GM23248 (cell line): ENCODE measurements at places on chromosomes 12 and 14. TPM values are rescaled to one million over a fixed set of nuclear protein-coding genes. Genes with fewer than 3 reads are reported as not detected.

DNA sequence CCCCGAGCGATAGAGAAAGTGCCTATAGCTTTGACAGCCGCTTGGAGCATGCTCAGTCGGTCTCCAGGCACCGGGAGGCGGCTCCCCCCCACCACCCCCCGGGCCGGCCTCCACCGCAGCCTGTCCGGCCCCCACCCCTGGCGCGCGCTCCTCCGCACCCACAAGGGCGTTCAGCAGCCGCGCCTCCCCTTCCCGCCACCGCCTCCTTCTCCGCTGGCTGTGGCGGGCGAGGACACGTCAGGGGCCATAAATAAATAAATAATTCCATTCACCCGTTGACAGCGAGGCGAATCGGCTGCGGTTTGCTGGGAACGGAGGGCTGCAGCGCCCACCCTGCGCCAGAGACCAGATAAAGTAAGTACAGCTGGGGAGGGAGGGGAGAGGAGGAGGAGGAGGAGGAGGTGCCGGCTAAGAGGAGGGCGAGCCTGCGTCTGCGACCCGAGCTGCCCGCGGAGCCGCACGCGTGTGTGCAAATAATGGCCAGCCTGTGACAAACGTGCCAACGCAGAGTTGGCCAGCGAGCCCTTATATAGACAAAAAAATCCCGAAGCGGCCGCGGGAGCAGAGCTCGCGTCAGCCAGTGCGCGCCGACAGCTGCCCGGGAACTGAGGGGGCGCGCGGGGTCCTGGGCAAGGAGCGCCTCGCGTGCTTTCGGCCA lies at the start of gene SLC16A7:
Gene SLC16A7 (plus strand): TSS at position 147 of the 658 bp plus-strand sequence. CDS start 108,773 bp downstream, outside the sequence.
- peak; percentile 93 for DNase-seq

The ENDOU gene
- polyA plus RNA-seq, result 0.10 TPM in 1 of 2 replicates, not detected in the other

- DNase-seq, result peak; percentile 68
Measured at GRCh38 chr12:2925322-2925995, 33.7 kb upstream of the TEAD4 start.

GRCh38 chr12:91127751-91128150 lies 16.5 kb upstream of the LUM start:
- peak; percentile 65 for DNase-seq

The FOXM1 gene
- 15.4 TPM in 2 replicates for polyA plus RNA-seq

DNA sequence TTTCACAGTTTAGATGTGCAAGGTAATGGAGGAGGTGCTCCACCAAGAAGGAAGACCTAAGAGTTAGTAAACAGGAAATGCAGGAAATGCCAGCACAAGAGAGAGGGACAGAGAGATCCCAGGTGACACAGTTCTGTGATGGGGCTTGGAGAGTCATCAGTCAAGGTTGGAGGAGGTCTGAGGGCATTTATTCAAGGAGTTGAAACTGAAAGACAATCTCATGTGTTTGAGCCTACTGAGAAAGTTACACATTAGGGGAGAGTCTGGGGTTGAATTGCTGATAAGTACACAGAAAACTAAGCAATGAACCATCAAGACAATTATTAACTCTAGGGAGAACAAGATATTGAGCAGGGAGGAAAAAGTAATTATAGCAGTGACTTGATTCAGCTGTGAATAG lies 138.5 kb downstream of the ANO6 start:
- no peak for DNase-seq

The NOVA1 gene
- polyA plus RNA-seq, result 0.98 and 1.6 TPM in 2 replicates

The HOXC6 gene
- polyA plus RNA-seq, result 19.9 and 20.5 TPM in 2 replicates

DNA sequence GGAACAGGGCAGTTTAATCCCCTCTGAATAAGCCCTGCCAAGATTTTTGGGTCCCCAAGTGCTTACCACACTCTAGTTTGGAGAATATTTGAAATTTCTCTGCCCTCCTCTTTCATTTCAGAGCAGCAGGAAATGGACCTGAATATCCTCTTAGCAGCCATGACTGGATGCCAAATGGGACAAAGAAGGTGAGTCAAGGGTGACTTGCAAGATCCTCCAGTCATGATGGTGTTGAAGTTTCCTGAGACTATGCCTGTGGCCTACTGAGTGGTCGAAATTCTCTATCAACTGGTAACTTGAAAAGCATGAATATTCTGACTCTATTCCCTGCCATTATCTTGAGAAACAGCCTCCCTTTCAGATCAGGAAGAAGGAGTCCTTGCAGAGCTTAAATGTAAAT lies 1674.7 kb upstream of the SEL1L start:
- peak; percentile 0 for DNase-seq

The HPD gene
- not detected in 2 replicates for polyA plus RNA-seq

GRCh38 chr14:54845641-54846040 lies 57.0 kb downstream of the GCH1 start:
- no peak for DNase-seq

DNA sequence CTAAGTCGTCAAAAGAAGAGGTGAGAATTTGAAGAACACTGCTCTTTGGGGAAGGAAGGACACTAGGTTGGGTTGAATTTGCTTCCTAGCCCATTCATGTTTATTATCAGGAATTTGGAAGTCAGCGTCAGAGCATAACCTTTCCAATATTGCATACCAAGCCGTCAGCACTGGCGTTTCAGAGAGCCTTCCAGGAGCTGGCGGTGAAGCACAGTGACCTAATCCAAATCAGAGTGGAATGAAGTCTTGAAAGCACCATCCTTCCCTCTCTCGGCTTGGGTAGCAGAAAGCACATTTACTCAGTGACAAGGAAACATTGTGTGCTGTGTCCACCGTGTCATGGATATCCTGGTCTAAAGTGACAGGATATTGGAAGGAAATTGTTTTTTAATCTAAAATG lies 240.3 kb upstream of the PELI2 start:
- peak; percentile 47 for DNase-seq

GRCh38 chr12:20030826-20031225 lies 337.5 kb upstream of the PDE3A start:
- no peak for DNase-seq

The STAC3 gene
- polyA plus RNA-seq, result 0.35 and 0.52 TPM in 2 replicates

- no peak for DNase-seq
Measured at GRCh38 chr14:28059254-28059653, 707.3 kb upstream of the FOXG1 start.

DNA sequence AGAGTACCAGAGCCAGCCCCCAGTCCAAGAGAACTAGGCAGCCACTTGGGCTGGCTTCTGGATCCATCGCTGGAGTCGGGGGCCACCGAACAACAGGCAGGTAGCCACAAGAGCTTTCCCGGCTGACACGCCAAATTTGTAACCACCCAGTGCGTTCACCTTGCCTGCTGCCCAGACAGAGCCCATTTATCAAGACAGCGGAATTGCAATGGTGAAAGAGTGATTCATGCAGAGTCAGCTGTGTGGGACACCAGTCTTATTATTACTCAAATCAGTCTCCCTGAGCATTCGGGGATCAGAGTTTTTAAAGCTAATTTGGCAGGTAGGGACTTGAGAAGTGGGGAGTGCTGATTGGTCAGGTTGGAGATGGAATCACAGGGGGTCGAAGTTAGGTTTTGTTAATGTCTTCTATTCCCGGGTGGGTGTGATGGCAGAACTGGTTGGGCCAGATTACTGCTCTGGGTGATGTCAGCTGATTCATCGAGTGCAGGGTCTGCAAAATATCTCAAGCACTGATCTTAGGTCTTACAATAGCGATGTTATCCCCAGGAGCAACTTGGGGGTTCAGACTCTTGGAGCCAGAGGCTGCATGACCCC lies 64.3 kb downstream of the PDE6H start:
- DNase-seq, result no peak

DNA sequence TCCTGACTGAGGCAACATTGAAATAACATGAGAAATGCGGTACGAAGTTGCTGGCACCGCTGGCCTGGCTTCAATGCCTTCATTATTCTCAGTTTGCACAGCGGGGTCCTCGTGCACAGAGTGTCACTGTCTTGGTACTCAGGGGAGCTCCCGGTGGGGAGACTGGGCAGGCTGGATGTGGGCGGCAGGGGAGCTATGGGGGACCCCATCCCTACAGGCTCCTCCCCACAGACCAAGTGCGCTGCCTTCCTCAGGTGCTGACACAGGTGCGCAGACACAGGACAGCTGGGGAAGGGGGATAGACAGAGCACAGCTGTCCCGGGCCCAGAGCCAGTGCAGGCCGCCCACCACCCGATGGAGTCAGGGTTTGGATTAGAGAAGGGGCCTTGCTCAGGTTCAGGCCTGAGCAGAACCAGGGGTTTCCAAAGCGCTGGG lies 270.1 kb downstream of the ADGRD1 start:
- DNase-seq, result no peak

The KRT2 gene
- not detected in 2 replicates for polyA plus RNA-seq

GRCh38 chr14:69559581-69560011 lies 15.1 kb downstream of the CCDC177 start:
- no peak for DNase-seq

The CLEC14A gene
- polyA plus RNA-seq, result 0.10 TPM in 1 of 2 replicates, not detected in the other

The CCDC184 gene
- polyA plus RNA-seq, result 2.0 and 2.2 TPM in 2 replicates

- DNase-seq, result peak; percentile 41
Measured at GRCh38 chr14:74647678-74648461, 35.8 kb upstream of the LTBP2 start.

The EML1 gene
- polyA plus RNA-seq, result 14.8 and 15.0 TPM in 2 replicates

DNA sequence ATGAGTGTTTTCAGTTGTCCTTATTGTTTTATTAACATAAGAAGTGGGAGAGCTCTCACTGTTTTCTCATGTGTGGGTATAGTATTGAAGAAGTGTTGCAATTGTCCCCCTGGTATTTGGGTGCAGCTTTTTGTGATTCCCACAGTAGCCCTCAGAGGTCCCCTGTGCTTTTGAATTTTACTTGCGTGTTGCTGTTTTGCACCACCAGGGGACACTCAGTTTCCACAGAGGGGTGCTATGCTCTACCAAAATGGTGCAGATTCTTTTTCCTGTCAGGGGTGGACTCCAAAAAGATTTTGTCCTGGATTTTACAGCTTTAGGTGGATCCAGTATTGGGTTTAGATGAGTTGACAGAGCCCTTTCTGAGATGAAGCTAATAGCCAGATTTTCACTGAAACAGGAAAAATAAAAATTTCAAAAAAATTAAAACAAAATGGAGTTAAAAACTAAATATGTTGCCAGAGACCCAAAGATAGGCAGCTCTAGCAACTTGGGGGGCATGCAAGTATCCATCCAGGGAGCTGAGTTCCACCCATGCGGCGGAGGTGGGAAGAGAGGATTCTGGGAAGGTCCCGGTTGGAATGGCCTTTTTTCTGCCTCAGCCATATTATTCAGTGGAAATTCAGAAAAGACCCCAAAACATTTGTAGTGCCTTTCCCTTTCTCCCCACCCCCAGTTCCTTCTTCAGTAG lies 50.2 kb downstream of the TTLL5 start:
- DNase-seq, result peak; percentile 83

- no peak for DNase-seq
Measured at GRCh38 chr12:38465020-38465419, 148.4 kb downstream of the ALG10B start.

DNA sequence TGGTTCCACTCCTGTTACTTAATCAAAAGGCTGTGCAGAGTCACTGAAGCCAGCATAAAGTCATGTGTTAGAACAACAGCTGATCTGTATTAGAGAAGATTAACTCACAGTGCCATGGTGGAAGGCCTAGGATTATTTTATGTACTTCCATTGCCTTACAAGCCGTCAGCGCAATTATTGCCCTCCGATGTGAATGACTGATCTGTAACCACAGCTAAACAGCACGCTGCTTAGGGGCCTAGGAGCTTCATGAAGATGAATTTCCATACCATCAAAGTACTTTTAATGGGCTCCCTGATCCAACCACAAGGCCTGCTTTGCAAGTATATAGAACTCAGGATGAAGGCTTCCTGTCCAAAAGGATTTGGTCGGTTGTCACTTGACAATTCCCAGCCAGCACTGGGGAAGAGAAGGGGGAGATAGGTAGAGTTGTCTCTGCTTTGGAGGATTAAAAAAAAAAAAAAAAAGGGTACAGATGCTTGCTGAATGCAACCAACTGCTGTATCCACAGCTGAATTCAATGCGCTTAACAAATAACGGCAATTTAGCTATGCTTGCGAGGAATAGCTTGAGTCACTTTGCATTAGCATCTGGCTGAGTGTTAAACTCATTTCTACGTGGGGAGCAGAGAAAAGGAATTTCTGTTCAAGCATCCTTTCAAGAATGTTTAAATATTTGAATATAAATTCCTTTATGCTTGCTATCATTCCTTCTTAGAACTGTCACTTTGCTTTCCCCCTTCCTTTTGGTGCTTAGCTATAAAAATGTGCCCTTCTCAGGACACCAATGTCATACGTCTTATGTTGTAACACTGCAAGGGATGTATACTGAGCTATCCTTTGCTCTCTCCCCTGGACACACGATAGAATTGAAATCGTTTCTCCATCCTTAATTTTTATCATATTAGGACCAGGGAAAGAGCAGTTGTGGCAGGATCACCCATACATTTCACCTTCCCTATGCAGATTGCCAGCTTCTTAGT lies 387.8 kb downstream of the SOX5 start:
- DNase-seq, result no peak

GRCh38 chr12:76025601-76026575 lies 5.7 kb downstream of the PHLDA1 start:
- DNase-seq, result peak; percentile 38

- peak; percentile 69 for DNase-seq
Measured at GRCh38 chr12:50088577-50089335, 3.6 kb downstream of the SMARCD1 start.

- no peak for DNase-seq
Measured at GRCh38 chr12:114229150-114229549, 176.8 kb downstream of the TBX5 start.

DNA sequence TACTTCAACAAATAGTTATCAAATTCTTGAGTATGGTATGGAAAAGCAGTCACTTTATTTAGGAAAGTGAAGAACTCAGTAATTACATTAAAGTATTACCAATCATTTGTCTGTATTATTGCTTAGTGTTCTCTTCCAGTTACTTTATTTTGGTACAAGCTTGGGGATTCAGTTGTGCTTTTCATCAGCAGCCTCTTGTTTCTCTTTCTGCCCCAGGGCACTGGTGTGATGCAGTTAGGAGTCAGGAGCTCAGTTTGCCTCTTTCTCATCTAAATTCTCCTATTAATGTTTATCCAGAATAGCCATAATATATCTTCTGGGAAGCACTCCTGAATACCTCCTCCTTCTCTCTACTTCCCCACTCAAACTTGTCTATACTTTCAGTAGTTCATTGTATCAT lies 25.7 kb downstream of the PMCH start:
- peak; percentile 36 for DNase-seq

- peak; percentile 68 for DNase-seq
Measured at GRCh38 chr12:12010277-12011039, 60.3 kb upstream of the BCL2L14 start.

DNA sequence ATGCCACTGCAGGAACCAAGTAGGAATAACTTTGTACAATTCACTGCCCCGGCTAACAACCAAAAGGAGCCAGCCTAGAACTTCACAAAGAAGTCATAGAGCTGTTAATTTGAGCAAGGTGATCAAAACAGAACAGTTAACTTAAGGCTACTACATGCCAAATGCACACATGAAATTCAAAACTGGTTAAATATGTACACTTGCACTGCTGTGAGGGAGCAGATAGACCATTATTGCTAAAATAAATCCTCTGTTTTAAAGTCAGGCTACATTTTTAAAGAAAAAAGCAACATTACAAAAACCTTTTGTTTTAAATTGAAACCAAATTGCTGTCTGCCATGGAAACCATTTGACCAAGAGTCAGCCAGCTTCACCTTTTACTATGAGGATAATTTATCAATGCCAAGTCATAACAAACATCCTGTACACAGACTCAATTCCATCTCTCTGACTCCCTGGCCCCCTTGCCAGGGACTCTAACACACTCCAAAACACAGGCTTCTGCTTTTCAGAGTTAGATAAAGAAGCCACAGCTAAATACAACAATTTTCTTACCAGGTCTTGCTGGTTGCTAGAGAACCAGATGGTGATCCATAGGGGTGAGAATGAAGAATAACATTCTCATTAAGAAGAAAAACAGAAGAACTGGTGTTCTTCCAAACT lies 84.0 kb downstream of the LRP6 start:
- peak; percentile 51 for DNase-seq
